ENCODE measurements at places on chromosomes 13 and 19.

- DNase-seq = no peak
Measured at GRCh38 chr19:33134571-33135041, 2.7 kb downstream of the WDR88 start.

GRCh38 chr19:24166055-24166454, 79.1 kb downstream of the ZNF254 start:
- DNase-seq = no peak

DNA sequence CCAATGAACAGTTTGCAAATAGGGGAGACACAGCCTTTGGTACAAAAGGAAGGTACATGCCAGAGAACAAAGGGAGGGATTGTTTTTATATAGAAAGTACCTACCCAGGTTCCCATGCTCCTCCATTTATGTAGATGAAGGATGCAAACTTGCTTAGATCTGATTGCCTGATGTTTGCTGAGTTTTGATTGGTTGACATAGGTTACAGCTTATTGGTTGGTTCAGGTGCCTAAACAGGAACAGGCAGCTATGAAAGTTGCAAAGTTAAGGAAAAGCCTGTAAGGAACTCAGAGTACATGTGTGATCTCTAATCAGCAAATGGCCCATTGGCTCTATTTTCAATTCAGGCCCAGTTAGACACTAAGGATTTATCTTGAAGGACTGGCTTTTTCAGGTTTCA, 6.5 kb upstream of the NAA16 start:
- no peak for DNase-seq

GRCh38 chr19:2694196-2694595, 8.3 kb downstream of the GNG7 start:
- no peak for DNase-seq

DNA sequence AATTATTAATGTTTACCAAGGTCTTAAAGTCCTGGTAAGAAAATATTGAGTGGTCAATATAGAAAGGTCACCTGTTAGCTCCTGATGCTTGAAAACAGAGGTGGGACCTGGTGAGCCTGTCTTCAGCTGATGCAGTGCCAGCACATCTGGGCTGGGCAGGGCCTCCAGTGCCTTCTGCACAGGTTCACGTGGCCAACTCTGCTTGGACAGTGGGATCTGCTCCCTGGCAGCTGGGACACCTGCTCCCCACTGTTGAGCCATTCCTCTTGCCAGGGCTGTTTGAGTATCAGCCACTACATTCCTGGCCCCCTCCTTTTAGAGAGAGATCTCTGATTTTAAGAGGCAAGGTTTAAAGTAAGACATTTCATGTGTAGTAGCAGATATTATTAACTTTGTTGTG, 135.0 kb downstream of the TM9SF2 start:
- DNase-seq = no peak

DNA sequence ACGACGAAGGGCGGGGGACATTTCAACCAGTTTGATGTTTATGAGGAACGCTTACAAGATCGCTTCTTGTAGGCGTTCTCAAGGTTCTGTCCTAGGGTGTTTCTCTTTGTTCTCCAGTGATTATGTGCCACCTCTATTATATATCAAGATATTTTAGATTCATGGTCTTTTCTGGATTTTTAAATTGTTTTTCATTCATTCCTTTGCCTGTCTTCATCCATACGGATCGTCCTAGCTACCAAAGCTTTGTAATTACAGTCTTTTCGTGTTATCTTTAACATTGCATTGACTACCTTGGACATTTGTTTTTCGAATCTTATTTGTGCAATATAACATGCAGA, 342 bp upstream of the EID2 start:
- DNase-seq = no peak

- DNase-seq = peak; percentile 75
Measured at GRCh38 chr13:93227878-93228642, 1.5 kb downstream of the GPC6 start.

- no peak for DNase-seq
Measured at GRCh38 chr13:102686024-102686423, 8.8 kb downstream of the METTL21C start.

- no peak for DNase-seq
Measured at GRCh38 chr19:16957151-16957701, 68.4 kb downstream of the F2RL3 start.

DNA sequence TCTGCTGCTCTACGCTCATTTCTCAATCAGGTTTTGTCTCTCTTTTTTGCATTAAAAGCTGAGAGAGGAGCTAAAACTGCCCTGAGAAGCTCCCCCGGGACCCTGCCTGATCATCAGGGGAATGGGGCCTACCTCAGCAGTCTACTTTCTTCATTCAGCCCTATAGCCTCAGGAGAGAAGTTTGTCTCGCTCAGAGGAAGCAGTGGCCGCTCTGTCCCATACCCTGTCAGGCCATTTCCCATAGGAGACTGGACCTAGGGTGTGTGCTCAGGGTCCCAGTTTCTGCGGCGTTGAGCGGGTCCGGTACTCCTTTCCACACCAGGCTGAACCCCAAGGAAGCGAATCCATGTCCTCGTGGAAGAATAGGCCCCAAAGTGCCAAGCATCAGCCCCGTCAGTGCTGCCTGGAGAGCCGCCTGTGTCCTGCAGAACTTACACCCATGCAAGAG, 21.7 kb downstream of the UBE2L5 start:
- DNase-seq = no peak

DNA sequence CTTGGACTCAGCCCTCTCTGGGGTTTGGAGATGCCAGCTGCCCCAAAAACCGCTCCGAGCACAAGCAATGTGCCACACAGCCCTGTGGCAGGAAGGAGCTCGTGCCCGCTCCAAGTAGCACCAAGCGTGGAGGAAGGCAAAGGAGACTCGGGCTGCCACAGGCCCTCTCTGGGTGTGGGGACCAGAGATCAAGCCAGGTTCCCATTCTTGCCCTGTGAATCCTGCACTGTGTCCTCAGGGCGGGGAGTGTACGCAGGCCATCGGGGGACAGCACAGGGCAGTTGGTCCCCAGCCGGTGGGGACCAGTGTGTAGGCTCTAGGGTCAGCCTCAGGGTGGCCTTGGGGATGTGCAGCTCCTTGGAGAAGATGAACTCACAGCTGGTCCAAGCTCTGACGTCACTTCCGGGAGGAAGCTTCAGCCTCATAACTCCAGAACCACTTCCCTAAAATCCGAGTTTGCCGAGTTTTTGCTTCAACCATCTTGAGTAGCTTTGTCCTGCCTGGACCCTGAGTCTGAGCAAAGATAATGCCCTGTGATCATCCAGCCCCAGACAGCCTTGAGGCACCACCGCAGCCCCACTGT, 9.3 kb upstream of the CPAMD8 start:
- DNase-seq = no peak

GRCh38 chr19:18895038-18895823, 727 bp downstream of the CERS1 start:
- no peak for DNase-seq

Measured in brain pericyte (primary cell).